Spleen (tissue), 13 donors: ENCODE measurements at places on chromosomes 13 and 19. TPM values are rescaled to one million over a fixed set of nuclear protein-coding genes. Genes with fewer than 3 reads are reported as not detected.

The BICRA gene
- 21.4 TPM for total RNA-seq

The CARD8 gene
- 238 TPM for total RNA-seq

The NCR1 gene
- total RNA-seq, result 11.8 TPM

The PSPN gene
- total RNA-seq, result 2.1 TPM

The C19orf38 gene
- total RNA-seq, result 20.3 TPM

DNA sequence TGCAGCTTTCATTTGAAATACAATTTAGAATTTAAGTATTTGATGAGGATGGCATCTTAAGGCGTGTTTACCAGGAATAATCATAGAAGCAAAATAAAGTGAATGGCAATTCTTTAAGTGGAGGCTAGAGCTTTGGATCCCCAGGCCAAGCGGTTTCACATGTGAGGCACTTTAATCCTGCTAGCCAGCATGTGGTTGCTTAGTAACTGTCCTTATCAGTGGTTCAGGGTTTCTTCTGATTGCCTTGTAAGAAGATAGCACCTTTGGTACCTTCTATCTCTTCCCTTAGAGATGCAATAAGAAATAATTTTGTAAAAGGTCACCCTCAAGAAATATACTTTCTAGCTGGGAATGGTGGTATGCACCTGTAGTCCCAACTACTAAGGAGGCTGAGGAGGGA is 38.9 kb upstream of the SERP2 start:
- DNase-seq, result no peak

DNA sequence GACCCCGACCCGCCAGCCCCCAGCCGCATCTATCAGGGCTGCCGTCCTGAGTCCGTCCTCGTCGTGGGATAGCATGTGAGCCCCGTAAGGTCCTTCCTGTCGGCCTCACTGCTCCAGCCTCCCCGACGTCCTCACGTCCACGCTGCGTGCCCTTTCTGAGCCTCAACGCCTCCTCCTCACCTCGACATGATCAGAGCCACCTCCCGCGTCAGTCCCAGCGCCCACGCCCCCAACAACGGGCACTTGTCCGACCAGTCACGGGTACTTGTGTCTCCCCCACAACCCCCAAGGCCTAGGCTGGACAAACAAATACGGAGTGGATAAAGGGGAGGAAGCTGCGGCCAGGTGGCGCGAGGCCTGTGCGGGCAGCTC is 665 bp downstream of the ZNF497 start:
- DNase-seq, result peak; percentile 87

DNA sequence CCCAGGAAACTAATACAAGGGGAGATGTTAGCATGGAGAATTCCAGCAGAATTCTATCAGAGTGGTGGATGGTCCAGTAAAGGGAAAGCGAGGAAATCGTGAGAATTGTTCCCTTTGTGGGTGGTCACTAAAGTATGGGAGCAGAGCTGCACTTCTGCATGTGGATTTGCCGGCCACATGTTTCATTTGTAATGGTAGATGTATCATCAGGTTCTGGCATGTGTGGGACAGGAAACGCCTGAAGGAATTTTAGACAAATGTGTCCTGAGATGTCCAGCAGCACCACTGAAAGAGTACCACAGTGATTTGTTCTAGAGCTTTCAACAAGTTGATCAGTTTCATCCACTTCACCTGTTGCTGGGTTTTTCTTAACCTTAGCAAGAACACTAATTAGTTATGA is 308.4 kb downstream of the SHISA2 start:
- DNase-seq, result no peak

- DNase-seq, result peak; percentile 96
Observed at GRCh38 chr19:12956446-12957388, at the start of gene GADD45GIP1. GADD45GIP1 (minus strand) TSS chr19:12957223; CDS start chr19:12957212, 11 bp downstream.

DNA sequence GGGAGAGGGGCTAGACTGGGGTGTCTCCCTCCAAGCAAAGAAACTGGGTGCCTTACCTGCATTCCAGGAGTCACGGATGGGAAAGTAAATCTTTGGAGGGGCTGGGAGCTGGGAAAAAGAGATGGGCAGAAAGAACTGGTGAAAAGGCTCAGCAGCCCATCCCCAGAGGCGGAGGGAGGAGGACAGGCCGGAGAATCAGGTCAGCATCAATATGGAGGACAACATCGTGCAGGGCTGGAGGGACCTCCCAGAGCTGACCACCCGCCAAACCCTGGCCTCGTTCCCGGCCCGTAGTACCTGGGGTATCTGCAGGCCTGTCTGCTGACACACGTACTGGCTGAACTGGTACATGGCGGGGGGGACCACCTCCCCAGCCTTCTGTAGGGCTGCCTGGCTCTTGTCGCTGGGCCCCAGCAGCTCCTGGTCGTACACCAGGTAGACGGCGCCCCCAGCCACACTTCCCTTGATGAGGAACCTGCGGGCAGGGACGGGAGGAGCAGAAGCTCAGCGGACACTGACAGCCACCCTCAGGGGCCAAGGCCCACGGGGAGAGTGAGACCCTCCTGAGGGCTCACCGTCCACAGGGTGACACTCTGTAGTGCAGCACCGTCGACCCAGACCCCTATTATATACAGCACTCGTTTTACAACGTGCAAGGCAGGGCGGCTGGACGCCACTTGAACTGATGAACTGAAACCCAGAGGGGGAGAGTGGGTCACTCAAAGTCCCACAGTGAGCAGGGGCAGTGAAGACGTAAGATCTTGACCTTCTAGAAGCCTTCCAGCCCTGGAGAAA is 830 bp downstream of the MICOS13 start:
- DNase-seq, result peak; percentile 90

- no peak for DNase-seq
Observed at GRCh38 chr13:109281017-109281902, 505.1 kb downstream of the IRS2 start.

- no peak for DNase-seq
Observed at GRCh38 chr19:1524972-1525325, 1.1 kb downstream of the PLK5 start.

DNA sequence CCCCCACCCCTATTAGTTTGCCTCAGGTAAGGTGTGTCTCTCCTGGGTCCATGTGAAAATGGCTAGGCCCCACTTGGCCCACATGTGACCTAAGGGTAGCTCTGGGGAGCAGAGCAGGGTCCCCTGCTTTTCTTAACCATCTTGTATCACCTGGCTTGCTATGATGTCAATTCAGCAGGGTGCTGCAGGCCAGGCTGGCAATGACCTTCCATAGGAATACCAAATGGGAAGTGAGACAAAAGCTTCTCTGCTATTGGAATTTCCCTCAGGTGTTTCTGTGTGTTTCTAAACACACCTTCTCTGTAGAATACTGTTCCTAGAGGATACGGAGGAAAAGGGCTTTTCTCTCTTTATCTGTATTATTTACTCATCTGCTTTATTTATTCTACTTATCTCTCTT is 35.7 kb upstream of the DACH1 start:
- DNase-seq, result no peak

GRCh38 chr19:38386971-38387549 is 774 bp downstream of the GGN start:
- DNase-seq, result peak; percentile 85

DNA sequence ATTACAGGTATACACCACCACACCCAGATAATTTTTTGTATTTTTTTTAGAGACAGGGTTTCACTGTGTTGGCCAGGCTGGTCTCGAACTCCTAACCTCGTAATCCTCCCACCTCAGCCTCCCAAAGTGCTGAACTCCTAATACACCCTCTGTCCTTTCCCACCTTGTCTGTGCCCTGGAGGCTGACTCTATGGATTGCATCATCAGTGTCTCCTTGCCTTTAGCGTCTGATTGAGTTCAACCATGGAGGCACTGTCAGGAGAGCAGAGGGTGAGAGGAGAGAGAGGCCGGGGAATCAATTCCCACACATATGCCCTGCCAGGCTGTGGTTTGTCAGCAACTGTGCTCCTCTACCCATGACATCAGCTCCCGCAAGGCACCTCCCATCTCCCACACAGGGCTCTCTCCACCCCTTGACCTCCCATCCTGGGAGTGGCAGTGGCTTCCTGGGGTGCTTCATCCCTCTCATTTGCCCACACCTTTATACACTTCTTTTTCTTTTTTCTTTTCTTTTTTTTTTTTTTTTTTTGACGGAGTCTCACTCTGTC is 12.6 kb upstream of the LILRB4 start:
- no peak for DNase-seq

- peak; percentile 42 for DNase-seq
Observed at GRCh38 chr19:16206046-16206605, 8.4 kb downstream of the AP1M1 start.

DNA sequence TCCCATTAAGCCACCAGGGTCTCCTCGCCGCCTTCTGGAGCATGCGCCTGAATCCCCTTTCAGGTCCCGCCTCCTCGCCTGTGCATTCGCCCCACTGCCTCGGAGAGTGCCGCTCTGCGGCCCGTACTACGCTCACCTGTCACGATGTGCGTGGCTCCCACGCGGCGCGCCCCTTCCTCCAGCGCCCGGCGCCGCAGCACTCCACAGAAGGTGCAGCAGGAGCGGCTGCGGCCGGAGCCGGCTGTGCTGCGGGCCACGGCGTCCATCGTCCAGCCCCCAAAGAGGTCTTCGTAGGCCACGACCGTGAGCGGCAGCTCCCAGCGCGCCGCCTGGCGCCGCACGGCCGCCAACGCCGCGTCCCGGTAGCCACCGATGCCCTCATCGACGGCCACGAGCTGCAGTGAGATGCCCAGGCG is 4.3 kb downstream of the CTU1 start:
- no peak for DNase-seq

- DNase-seq, result no peak
Observed at GRCh38 chr13:73794755-73795154, 339.4 kb downstream of the KLF12 start.

DNA sequence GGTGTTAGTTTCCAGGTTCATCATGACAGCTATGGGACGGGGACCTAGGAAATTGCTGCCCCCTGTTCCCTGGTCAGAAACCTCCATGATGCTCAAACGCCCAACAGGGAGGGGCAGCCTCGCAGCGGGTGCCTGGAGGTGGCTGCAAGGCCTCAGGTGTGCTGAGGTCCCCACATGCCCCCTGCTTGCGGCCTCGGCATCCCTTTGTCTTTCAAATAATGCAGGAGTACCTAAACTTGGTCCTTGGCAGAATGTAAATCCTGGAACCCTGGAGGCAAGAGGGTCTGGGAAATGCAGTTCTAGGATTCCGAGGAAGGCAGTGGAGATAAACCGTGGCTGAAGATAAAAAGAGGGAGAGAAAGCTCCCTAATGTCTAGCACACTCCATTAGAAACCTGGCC is 52.4 kb downstream of the SKA3 start:
- no peak for DNase-seq

DNA sequence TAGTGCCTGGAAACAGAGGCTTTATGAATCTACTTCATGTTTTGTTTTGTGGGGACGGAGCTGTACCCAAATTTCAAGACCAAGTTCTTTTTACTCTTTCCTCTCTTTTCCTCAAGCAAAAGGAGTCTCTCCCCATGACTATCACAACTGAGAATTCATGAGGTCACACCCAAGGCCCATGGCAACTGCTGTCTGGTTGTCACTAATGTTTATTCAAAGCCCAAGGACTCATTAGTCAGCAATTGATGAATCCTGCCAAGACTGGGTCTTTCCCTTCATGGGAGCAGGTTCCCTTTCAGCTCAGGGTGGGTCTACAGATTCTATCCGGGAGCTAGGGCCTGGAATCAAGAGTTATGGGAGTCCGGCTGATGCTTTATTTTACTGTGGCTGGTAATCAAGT is 441.5 kb upstream of the PCDH20 start:
- no peak for DNase-seq

DNA sequence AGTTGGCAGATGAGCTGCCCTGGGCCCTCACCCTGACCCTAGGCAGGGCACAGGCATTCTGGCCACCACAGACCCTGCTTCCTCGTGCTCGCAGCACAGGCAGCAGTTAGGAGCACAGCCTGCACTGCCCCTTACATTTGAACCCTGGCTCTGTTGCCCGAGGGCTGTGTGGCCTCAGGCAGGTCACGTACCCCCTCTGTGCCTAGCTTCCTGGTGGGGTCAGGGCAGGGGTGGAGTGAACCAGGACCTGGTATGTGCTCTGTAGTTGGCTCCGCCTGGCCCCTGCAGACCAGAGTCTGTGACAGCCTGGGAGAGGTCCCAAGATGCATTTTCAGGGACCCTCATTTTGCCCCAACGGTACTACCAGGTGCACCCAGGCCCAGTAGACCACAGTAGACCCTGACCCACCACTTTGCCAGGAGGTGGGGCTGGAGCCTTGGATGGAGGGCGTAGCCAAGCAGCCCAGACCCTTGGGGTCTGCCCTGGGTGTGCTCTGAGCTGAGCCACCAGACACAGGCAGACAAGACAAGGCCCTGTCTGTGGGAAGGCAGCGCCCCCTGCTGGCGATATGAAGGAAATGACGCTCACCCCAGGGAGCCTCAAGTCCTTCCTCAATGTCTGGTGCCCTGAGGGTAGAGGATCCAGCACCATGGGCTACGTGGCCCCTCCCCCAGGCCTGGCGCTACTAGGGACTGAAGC is 9.1 kb downstream of the LYL1 start:
- DNase-seq, result peak; percentile 96

DNA sequence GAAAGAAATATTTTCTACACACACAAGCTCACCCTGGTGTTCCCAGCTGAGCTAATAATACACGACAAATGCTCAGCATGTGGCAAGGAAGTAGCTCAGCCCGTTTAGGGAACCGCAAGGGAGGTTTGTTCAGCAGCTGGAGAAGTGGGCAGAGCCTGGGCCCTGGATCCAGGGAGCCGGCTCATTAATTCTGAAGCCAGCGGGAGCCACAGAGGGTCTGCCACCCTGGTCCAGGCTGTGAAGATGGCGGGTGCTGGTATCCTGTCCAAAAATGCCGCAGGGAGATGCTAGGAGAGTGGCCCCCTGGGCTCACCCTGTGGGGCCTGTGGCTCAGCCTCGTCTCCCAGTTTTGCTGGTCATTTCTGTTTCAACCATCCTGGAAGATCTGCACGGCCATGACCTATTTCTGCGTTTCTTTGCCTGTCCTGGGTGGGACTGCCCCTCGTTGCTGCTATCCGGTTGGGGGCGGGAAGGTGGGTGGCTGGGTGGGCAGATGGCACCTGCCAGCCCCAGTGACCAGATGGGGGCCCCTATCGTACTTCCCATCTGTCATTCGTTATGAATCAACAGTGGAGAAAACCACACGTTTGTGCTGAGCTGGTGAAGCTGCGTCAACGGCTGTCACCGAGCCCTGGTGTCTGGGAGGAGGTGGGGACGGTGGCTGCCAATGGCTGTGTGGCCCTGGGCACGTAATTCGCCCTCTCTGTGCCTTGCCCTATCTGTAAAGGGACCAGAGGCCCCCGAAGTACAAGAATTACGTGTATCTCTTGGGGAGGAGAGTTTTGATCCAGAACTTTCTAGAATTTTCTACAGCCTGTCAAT is 2.7 kb upstream of the GNA15 start:
- no peak for DNase-seq

- DNase-seq, result no peak
Observed at GRCh38 chr19:39386557-39386956, 4.3 kb downstream of the PAF1 start.

DNA sequence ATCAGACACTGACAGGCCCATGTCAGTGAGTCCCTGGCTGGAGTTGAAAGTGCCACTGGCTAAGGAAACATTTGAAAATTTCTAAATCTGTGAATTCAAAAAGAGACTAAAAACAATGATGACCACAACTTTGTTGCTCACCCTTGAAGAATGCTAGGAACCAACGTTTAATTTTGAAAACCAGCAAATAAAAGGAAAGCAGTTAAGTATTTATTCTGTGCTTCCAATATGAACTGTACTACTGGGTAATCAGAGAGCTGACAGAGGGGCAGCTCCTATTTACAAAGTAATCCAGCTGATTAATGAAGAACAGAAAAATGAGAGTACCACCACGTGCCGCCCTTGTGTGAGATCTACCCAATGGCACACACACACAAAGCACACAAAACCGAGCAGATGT is 44.7 kb upstream of the LATS2 start:
- no peak for DNase-seq
